CD8-positive, alpha-beta memory T cell (primary cell): ENCODE measurements at places on chromosomes 13 and 19.

- H3K27ac ChIP-seq: no peak overlapping the region
- no peaks in the 10 kb centered on the region for H3K27me3 ChIP-seq
- H3K4me1 ChIP-seq: no peaks in the 10 kb centered on the region
Measured at GRCh38 chr19:49349567-49349966, 12.6 kb downstream of the TEAD2 start.

GRCh38 chr13:63124863-63125262 is 1709.2 kb upstream of the PCDH20 start:
- no peaks in the 10 kb centered on the region for H3K4me1 ChIP-seq
- H3K27ac ChIP-seq: no peak overlapping the region
- no peaks in the 10 kb centered on the region for H3K27me3 ChIP-seq
- H3K36me3 ChIP-seq: no peaks in the 10 kb centered on the region
- no peak overlapping the region for H3K4me3 ChIP-seq
- no peak for DNase-seq

DNA sequence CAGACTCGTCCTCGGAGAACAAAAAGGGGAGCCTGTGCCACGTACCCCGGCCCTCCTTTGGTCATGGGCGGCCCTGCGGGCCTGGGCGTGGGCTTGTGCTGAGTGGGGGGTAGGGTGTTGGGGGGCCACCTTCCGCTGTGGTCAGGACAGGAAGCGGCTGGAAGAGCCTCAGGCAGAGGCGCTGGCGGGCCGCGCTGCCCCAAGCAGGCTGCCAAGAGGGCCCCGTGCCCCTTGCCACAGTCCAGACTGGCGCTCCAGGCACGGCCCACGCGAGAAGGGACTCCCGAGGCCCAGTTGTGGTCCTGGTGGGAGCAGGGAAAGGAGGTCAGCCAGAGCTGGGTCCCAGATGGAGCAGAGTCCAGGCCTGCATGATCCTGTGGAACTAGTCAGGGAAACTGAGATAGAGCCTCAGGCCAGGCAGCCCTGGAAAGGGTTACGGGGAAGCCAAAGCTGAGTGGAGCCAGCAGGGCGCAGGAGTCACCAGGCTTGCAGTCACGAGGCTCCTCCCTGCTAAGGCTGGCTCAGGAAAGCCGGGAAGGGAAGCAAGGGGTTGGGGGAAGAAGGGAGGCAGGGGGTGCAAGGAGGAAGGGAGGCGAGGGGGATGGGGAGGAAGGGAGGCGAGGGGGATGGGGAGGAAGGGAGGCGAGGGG is 135.0 kb downstream of the CRYL1 start:
- no peak overlapping the region for H3K4me3 ChIP-seq
- H3K36me3 ChIP-seq: no peaks in the 10 kb centered on the region
- H3K4me1 ChIP-seq: no peaks in the 10 kb centered on the region
- no peaks in the 10 kb centered on the region for H3K27me3 ChIP-seq
- no peak for DNase-seq
- H3K27ac ChIP-seq: no peak overlapping the region

DNA sequence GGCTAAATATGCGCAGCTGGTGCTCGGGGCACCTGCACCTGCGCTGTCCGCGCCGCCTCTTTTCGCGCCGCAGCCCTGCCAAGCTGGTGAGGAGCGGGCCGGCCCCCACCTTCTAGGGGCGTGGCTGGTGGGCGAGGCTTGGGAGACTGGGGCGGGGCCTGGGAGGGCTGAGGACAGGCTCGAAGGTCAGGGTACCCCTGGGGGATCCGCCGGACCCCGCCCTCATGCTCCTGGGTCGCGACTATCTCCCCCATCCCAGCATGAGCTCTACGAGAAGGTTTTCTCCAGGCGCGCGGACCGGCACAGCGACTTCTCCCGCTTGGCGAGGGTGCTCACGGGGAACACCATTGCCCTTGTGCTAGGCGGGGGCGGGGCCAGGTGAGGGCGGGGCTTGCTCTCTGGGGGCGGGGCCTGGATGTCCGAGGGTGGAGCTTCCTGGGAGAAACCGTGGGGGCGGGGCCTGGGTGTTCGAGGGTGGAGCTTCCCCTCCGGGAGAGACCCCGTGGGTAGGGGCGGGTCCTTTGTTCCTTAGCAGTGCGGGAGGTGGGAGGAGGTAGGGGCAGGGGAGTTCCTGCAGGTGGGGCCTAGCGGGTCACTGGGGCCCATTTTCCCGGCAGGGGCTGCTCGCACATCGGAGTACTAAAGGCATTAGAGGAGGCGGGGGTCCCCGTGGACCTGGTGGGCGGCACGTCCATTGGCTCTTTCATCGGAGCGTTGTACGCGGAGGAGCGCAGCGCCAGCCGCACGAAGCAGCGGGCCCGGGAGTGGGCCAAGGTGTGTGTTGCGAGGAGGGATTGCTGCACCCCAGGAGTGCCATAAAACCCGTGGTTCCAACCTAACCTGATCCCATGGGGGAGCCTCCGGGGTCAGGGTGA is 19.7 kb downstream of the PNPLA6 start:
- H3K4me3 ChIP-seq: no peak overlapping the region
- DNase-seq: no peak
- no peaks in the 10 kb centered on the region for H3K4me1 ChIP-seq
